ENCODE measurements at places on chromosomes 12 and 14.
A peak's percentile ranks its signal among the peaks of the same experiment; 100 is the strongest.

DNA sequence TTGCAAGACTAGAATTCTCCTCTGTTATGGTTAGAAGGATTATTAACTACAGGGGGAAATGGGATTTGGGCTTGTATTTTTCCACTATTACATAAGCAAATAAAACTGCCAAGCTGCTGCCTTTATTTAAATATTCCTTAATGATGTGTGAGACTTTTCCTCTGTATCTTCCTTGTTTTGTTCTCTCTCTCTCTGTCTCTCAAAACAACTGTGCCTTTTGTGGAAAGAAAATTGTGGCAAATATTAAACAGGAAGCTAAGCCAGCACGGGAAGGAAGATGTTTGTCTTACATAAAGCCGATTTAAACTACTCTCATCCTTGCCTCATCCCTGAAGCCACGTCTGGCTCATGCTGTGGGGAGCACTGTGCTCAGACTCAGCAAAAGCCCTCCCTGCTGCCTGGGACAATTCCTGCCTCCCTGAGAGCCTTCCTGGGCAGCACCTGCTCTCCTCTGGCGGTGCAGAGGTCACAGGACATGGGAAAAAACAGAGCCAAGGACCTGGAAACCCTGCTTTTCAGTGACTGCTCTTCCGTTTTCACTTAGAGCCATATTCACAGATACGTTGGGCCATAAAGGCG, 237.2 kb downstream of the SLC15A4 start:
- DNase-seq = no peak

- DNase-seq = no peak
Observed at GRCh38 chr12:49348781-49349180, 2.1 kb downstream of the DNAJC22 start.

DNA sequence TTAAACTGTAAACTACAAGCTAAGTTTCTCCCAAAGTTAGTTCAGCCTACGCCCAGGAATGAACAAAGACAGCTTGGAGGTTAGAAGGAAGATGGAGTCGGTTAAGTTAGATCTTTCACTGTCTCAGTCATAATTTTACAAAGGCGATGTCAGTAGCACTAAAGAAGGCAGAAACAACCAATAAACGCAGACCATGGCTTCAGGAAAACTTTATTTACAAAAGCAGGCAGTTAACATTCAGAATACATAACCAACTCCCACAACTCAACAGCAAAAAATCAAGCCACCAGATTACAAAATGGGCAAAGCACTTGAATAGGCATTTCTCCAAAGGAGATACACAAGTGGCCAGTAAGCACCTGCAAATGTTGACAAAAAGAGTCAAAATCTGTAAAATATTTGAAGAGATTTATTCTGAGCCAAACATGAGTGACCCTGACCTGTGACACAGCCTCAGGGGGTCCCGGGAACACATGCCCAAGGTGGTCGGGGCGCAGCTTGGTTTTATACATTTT, 8.8 kb upstream of the ULK1 start:
- no peak for DNase-seq

DNA sequence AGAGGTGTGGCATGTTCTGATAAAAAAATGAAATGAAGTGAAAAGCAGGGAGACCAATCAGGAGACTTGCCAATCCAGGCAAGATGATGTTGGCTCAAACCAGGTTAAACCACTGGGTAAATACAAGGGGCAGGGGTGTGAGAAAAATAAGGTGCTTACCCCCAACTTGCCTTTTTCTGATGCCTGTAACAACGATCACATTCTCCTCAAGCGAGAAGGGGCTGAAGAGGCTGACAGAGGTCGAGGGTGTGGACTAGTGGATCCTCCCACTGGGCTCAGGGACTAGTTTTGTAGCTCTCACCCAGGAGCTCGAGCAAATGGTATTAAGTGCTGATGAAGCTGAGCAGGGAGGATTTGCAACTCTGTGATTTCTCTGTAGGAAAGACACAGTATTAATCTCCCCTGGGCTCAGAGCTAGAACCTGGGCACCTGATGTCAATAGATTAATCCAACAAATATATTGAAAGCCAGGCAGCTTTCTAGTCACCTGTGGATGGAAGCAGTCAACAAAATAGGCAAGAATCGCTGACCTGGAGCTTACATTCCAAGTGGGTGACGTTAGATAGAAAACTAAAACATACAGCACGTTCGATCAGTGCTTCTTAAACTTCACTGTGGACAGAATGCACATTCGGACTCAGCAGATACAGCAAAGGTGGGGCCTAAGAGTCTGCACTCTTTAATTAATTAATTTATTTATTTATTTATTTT, 15.2 kb upstream of the EAPP start:
- DNase-seq = peak; percentile 5

GRCh38 chr14:60658909-60659585, 9.8 kb upstream of the SIX1 start:
- DNase-seq = peak; percentile 42

GRCh38 chr12:115396567-115396966, 712.6 kb upstream of the TBX3 start:
- no peak for DNase-seq

DNA sequence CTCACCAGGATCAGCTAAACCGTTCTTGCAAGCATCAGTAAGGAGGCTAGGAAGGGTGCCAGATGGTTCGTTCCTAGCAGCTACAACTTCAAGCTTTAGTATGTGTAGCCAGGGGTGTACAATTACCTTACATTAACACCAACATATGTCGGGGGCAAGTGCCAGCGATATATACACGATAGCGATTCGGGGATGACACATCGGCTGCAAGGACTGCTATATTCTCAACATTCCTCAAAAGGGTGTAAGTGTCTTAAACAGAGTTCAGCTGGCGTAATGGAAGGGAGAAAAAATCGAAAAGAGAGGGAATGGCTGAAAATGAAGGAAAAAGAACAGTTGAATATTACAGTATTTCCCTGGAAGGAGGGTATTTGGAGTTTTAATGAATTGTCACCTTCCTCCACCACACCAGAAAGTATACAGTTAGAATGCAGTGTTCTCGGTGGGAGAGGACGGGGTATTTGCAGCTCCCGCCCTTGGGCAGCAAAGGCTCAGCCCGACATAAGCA, 545 bp downstream of the LIMA1 start:
- DNase-seq = peak; percentile 6

DNA sequence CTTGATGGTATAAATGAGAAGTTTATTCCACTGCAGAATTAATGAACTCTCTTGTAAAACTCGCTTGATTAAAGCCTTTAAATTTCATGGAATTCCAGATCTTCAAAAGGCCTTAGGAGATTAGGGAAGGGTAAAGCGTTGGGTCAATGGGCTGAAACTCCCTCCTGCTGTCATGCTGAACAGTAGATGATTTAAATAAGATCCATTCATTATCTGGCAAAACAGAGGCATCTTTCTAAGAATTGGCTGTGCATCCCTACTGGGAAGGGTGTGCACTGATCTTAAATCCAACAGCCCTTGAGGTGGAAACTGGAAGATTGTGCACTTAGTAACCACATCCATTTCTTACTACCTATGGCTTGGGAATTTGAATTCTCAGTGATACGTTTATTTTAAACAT, 56.0 kb downstream of the PLCZ1 start:
- DNase-seq = no peak

DNA sequence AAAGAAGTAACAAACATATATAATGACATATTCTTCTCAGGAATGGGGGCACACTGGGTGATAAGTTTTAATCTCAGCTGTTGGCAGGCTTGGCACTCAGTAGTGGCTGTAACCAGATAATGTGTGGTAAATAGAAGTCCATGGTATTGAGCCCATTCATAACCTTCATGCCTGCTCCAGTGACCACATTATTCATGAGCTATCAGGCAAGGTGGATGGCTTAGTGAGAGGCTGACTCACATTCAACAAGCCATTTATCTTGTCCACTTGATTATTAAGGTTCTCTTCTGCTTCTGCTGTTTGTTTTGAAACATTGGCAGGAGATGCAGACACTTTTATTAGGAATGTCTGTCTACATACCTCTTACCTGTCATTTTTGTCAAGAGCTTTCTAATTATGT, 950.4 kb upstream of the LRFN5 start:
- no peak for DNase-seq

DNA sequence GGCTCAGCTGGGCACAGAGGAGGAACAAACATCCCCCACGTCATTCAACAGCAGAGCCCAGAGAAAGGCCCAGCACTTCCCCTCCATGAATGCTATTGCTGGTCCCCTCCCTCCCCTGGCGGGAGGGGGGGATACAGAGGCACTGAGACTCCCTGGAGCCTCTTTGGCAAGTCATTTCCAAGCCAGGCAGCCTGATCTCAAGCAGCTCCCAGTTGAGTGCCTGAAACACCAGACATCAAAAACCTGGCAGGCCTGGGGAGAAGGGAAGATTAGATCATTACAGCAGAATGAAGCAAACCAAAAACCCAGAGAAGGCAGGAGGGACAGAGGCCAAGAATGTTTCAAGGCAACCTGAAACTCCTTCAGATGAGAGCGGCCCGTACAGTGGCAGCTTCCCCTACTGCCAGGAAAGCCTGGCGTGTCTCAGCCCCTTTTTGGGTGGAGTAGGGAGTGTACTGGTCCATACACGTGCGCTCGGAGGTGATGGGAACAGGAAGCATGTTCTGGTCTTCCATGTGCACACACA, 92.1 kb downstream of the LRRC74A start:
- peak; percentile 90 for DNase-seq

GRCh38 chr12:124761871-124762270, 101.8 kb downstream of the SCARB1 start:
- DNase-seq = peak; percentile 50

DNA sequence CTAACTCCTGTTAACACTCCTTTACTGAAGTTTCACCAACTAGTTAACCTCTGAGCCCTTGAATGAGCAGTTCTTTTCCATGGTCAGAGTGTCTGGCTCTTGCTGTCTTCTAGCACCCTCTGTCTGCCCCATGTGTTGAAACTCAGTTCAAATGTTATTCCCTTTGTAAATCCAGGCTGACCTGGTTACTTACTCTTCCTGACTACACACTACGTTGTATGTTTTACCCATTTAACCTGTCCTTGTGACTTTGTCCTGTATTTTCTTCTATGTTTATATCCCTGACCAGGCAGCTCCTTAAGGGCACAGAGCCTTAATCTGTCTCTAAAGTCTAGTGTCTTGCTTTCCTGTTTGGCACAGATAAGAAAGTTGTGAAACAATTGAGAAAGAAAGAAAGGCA, 389.0 kb upstream of the RPL10L start:
- no peak for DNase-seq

GRCh38 chr14:71324767-71325272, 417.6 kb downstream of the PCNX1 start:
- DNase-seq = no peak

DNA sequence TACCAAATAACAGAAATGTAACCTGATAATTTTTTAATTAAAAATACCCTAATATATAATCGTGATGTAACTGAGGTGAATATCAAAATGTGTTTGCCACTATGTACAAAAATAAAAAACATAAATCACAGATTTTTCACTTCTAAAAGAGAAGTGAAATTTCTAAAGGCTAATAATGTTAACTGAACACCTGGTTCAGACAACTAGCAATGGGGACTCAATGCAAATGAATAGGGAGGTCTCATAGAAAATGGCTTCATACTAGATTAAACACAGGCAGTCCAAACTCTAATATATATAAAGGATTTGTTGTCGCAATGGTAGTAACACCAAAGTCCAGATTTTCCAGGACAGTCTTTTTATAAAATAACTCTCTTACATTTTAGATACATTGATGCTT, 365.4 kb upstream of the ATP2B1 start:
- DNase-seq = no peak

GRCh38 chr14:52906141-52906601, 44.7 kb downstream of the FERMT2 start:
- peak; percentile 40 for DNase-seq

GRCh38 chr14:83053022-83053710, 1519.5 kb upstream of the SEL1L start:
- no peak for DNase-seq

DNA sequence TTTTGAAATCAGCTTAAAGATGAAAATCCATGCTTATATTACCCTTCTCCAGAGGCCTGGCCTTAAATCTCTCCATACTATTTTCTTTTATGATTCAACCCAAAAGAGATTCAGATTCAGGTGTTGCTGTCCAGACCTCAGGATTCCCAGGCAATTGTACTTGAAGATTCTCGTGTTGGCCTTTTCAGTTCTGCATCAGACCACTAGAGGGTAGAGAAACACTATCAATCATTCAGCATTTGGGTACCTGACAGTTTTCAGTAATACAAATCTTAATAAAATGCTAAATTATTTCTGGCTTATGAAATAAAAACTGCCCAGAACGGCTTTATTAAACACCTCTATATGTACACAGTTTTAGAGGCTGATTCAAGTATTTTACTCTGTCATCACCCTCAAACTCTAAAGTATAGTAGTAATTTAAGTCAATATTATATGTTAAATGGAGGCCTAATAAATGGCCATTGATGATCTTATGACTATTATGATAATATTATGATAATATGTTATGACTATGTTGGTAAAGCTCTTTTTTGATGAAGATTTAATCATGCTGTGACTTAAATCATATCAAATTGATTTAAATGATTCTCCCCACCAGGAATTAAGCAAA, 301.1 kb downstream of the DUSP6 start:
- peak; percentile 81 for DNase-seq

- DNase-seq = no peak
Observed at GRCh38 chr12:122985338-122986257, 5.1 kb downstream of the ARL6IP4 start.

- DNase-seq = no peak
Observed at GRCh38 chr14:100603341-100604120, 16.3 kb upstream of the BEGAIN start.

- DNase-seq = no peak
Observed at GRCh38 chr14:59771577-59771976, 99.0 kb downstream of the RTN1 start.

- DNase-seq = no peak
Observed at GRCh38 chr12:69689638-69690037, 9.5 kb downstream of the BEST3 start.

GRCh38 chr12:46717868-46718267, 107.9 kb downstream of the SLC38A4 start:
- no peak for DNase-seq

GRCh38 chr14:92694807-92695206, 53.6 kb downstream of the LGMN start:
- DNase-seq = no peak

DNA sequence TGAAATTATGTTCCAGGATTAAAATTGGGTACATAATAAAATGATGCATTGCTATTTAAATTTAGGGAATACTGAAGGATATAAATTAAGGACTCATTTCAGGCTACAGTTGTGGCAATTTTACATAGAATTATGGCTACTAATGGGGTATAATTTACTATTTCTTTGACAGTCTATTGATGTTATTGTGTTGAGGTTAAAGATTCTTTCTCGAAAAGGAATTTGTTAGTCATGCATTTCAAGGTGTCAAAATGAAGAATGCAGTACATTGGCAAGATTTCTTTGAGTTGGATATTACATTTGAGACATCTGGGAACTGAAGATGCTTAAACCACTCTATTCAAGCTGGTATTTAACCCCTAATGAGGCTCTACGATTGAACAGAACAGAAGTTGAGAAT, 28.3 kb downstream of the SLC5A8 start:
- no peak for DNase-seq

- DNase-seq = no peak
Observed at GRCh38 chr12:81541121-81541520, 218.0 kb downstream of the PPFIA2 start.

- no peak for DNase-seq
Observed at GRCh38 chr12:53955036-53955775, 503 bp downstream of the HOXC12 start.

Data from myocyte (in vitro differentiated cells).